ENCODE measurements at places on chromosomes 12 and 14. TPM values are rescaled to one million over a fixed set of nuclear protein-coding genes. Genes with fewer than 3 reads are reported as not detected.

PRB3 gene
- not detected for polyA plus RNA-seq

ERBB3 gene
- polyA plus RNA-seq: 2.1 TPM

SLC41A2 gene
- polyA plus RNA-seq: 0.37 TPM

PLEKHG3 gene
- 5.0 TPM for polyA plus RNA-seq

ANKRD33 gene
- 0.01 TPM for polyA plus RNA-seq

CLSTN3 gene
- polyA plus RNA-seq: 6.8 TPM

SVOP gene
- 1.6 TPM for polyA plus RNA-seq

LIMA1 gene
- 34.4 TPM for polyA plus RNA-seq

PFDN5 gene
- 1,216 TPM for polyA plus RNA-seq

LRTM2 gene
- polyA plus RNA-seq: not detected

ANKS1B gene
- 0.58 TPM for polyA plus RNA-seq

- DNase-seq: no peak
Observed at GRCh38 chr12:47946413-47947323, 16.7 kb upstream of the TMEM106C start.

DNA sequence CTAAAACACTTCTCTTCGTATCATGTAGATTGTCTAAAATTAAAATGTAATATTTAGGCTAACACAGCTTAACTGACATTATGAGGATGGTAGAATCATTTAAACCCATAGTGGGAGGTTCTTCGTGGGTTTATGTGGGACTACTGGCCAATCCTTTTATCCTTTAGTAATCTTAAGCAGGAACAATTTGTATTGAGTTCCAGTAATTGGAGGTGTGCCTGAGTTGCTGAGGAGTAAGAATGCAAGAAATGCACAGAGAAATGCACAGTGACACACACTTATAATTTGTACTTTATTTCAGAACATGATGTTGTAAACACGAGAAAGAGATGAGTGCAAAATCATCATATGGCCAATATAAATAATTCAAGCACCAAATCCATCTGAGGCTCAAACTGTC is 22.3 kb downstream of the OTOGL start:
- no peak for DNase-seq

DNA sequence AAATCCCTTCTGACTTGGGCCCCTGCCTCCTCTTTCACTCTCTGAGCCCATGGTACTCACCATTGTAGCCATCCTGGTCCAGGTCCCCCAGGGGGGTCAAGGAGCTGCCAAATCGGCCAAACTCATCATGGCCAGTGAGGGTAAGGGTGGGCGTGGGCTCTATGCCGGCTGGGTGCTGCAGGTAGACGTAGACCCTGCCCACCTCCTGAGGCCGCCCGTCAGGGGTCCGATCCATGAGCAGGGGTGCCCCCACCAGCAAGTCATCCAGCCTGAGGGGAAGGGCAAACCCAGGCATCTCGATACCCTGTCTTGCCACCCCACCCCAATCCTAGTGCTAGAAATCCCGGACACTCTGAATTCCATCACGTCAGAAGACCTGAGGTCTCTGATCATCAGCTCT is 14.0 kb downstream of the ITGA5 start:
- DNase-seq: no peak

GRCh38 chr12:14880890-14881453 is 4.7 kb downstream of the MGP start:
- no peak for DNase-seq

DNA sequence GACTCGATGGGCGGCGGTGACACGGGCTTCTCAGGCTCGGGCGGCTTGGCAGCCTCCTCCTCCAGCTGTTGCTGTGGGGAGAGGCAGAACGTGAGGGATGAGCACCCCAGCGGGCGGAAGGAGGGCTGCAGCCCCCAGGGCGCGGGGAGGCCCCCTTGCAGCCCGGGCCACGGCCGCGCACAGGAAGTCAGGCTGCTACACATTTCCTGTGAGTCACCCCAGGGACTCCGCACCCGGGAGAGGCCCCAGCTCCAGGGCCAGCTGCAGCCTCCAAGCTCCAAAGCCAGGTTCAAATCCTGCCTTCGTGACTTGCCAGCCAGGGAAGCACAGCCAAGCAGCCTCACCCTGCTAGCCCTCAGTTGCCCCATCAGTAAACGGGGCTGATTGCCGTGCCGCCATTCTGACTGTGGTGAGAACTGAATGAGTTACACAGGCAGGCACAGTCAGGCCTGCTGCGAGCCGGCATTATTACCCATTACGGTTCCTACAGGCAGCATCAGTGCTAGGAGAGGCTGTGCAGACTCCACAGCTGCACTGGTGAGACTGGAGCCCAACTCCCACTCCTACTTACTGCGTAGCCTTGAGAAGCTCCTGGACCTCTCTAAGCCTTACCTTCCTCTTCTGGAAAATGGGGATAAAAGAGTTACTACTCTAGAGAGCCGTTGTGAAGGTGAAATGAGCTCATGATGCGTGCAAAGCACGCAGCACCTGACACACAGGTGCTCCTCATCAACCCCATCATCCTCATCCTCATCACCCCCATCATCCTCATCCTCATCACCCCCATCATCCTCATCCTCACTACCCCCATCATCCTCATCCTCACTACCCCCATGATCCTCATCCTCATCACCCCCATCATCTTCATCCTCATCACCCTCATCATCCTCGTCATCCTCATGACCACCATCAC is 100.9 kb downstream of the NCOR2 start:
- DNase-seq: peak; percentile 73

GRCh38 chr14:92362781-92363235 is 39.8 kb downstream of the SLC24A4 start:
- DNase-seq: no peak

DNA sequence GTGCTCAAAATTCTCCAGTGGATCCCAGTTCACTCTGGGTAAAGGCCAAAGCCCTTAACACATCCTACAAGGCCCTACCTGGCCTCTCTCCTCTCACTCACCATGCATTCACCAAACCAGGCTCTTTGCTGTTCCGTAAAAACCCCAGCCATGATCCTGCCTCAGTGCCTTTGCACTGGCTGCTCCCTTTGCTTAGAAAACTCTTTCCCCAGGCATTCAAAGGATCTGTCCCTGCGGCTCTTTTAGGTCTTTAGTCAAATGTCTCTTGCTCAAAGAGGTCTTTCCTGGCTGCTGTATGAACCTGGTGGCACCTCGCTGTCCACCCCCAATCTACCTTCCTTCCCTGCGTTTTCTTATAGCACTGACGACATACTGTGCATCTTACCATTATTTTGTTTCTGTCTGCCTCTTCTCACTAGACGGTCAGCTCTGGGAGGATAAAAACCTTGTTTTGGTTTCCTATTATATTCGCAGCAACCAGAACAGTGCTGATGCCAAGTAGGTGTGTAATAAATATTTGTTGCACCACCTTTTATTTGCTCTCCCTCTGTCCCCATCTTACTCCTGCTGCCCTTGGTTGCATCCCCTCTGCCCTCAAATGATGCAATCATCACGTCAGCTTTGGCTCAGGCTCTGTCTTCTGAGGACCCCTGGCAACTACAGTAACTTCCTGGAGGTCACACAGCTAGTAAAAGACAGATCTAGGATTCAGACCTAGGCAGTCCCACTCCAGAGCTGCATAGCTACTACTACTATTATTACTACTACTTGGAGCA is 23.8 kb upstream of the DICER1 start:
- no peak for DNase-seq

DNA sequence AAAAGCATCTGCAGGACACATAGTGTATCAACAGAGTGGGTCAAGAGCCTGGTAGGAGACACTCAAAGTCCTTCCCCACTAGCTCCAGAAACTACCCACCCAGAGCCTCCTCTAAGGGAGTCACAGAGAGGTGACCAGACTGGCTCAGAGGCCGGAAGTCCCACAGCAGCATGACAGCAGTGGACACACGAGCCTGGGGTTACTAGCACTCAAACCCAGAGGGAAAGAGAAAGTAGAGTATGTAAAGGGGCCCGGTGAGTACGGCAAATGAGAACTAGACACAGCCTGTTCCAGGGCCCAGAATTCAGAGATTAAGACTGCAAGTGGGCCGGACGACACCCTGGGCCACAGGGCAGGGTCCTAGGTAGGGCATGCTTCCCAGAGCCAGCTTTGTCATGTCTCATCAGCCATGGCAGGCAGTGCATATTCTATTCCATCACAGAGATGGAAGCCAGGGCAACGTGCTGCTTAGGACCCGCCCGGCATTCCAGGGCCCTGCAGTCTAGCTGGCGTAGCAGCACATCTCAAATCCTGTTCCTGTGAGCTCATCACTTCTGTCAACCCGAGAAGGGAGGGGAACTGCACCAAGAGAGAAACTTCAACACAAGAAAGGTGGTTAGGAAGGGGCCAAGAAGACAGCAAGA is 4.2 kb downstream of the IFFO1 start:
- no peak for DNase-seq

GRCh38 chr12:119826661-119827445 is 50.3 kb downstream of the CIT start:
- no peak for DNase-seq

DNA sequence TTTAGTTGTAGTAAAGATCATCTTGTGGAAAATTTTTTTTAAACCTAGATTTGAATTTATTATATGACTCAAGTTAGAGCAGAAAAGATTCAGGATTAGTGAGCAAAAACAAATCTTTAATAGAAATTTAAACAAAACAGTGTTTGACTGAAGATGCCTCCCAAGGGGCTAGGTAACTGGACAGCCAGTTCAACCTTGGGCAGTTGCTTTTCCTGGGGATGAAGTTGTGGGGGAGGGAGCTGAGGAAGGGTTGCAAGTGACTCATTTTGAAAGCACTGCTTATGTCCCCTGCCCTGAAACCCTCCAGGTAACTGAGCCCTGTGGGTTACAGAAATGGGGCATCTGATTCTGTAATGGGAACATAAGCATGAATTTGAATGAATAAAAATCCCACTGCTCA is 13.1 kb downstream of the CFAP54 start:
- no peak for DNase-seq

DNA sequence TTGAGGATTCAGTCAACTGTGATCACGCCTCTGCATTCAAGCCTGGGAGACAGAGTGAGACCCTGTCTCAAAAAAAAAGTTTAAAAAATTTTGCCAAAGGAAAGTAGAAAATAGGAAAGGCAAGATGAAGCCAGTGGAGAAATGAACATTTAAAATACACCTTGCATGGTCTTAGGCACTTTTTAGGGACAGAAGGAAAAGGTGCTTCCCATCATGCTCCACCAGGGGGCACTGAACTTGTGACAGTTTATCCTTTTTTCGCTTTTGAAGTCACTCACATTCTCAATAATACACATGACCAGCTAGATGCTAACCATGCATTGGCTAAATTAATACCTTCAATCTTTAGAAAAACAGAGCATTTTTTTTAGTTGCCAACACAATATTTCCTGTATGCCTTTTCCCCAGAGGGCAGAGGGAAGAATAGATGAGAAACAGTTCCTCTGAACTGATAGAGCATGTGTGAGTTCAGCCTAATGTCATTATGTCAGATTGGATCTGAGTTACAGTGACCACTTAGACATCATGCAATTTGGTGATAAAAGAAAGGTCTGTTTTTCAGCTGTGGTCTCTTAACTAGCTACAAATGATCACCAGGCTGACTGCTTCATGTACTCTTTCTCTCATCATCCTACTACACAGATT is 221.8 kb upstream of the SSTR1 start:
- DNase-seq: peak; percentile 27

GRCh38 chr12:68206446-68206845 is 19.2 kb downstream of the IL26 start:
- DNase-seq: no peak

- DNase-seq: no peak
Observed at GRCh38 chr12:22262309-22262708, 72.2 kb downstream of the ST8SIA1 start.

DNA sequence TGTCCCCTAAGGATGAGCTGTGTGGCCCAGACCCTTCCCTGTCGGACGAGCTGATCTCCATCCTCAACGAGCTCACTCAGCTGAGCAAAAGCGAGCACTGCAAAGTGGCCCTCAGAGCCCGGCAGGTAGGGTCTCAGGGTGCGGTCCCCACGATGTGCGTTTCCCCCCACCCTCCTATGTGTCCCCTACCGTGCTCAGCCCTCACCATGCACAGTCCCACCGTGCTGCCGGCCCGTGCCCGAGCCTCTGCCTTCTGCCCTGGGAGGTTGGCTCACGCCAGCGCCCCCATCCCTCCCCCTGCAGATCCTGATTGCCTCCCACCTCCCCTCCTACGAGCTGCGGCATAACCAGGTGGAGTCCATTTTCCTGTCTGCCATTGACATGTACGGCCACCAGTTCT is 86.6 kb downstream of the FOXN4 start:
- no peak for DNase-seq

DNA sequence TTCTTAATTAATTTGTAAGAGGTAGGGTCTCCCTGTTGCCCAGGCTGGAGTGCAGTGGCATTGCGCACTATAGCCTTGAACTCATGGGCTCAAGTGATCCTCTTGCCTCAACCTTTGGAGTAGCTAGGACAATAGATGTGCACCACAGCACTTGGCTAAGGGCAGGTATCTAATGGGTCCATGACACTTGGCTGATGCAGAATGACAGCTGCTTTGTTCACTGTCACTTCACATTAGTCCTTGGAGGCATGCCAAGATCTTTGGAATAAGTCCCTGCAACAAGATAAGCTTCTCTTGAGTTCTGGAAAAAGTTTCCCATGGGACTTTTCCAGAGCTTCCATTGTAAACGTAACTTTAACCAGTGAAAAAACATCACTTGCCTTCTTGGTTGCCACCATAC is 23.4 kb downstream of the COQ6 start:
- no peak for DNase-seq

DNA sequence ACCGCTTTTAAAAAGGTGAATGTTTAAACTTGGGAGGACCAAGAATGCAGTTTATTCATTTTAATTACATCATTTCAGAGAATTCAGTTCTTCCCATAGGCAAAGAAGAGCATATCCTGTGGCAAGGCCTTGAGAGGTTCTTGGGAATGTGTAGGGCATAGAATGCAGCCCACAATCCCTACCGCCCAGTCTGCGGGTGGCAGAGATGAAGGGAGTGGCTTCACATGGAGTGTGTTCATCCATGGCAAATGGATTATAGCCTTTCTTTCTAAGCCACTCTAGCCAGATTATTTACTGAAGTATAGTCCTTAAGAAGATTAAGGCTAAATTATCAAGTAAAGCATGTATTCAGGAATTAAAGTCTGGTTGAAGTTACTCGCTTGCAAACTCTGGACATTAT is 97.4 kb downstream of the TSPAN8 start:
- no peak for DNase-seq

- DNase-seq: no peak
Observed at GRCh38 chr14:60275932-60276331, 26.9 kb downstream of the PPM1A start.

GRCh38 chr12:121576851-121577391 is 3.9 kb downstream of the KDM2B start:
- DNase-seq: no peak

GRCh38 chr12:104569346-104570173 is 112.8 kb downstream of the CHST11 start:
- DNase-seq: peak; percentile 16

Data from heart right ventricle (tissue), 16 donors.